Activated T-cell treated with anti-CD3 and anti-CD28 coated beads for 4 hours (primary cell): ENCODE measurements at places on chromosomes 16 and 17.
A peak's percentile ranks its signal among the peaks of the same experiment; 100 is the strongest.

DNA sequence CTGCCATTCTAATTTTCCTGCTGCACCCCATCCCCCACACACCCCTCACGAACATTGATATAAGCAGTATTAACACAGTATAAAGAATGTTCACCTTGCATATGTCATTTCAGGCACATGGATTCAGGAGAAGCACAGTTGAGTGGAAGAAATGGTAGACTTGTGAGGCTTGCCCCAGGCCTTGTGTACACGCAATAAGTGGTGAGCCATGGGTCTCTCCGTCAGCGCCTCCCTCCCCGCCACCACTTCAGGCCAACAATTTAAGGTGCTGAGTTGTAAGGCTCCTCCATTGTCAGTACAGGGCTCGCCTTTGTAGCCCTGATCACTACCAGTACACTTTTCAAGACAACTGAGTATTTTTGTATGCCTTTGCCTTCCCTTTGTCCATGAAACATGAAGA, 12.2 kb upstream of the CLEC18C start:
- DNase-seq = no peak

GRCh38 chr17:77101521-77102410, 39.0 kb upstream of the SEC14L1 start:
- no peak for DNase-seq

- DNase-seq = no peak
Observed at GRCh38 chr17:19610879-19611278, 37.7 kb upstream of the ALDH3A2 start.

GRCh38 chr17:47808036-47808829, 13.4 kb downstream of the OSBPL7 start:
- no peak for DNase-seq

- DNase-seq = no peak
Observed at GRCh38 chr17:18015593-18015992, 23.4 kb downstream of the ATPAF2 start.

GRCh38 chr17:78409191-78409928, 30.9 kb downstream of the PGS1 start:
- no peak for DNase-seq

DNA sequence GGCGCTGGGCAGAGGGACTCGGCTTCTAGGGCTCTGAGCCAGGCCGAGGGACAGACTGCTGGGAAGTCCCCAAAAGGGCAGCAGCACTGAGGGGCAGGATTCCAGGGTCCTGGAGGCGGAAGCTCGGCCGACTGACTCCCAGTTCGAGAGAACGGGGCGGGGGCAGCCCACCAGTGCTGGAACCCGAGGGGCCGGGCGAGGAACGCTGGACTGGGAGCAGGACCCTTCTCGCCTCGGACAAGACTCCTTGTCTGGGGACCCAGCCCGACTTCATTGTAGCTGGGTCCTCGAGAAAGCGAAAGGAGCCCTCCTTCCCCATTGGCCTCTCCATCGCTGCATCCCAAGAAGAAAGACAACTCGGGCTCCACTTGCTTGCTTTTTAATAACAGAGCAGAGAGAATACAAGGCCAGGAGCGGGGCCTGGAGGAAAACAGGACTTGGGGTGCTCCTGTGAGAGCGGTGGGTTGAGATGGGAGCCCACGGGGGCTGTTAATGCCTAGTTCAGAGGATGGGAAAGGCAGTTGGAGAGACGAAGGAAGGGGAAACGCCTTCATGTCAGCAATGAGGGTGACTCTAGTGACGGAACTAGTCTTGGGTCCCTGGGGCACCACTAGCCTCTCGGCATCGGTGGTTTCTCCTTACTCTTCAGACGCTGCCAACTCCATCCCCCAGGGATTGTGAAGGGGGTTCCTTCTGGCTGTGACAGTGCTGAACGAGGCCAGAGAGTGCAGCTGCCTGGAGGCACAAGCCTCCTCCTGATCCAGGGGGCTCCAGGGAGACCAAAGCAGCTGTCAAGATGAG, 492 bp upstream of the CAMTA2 start:
- DNase-seq = no peak

- DNase-seq = no peak
Observed at GRCh38 chr16:15942931-15943690, 6.3 kb upstream of the ABCC1 start.

DNA sequence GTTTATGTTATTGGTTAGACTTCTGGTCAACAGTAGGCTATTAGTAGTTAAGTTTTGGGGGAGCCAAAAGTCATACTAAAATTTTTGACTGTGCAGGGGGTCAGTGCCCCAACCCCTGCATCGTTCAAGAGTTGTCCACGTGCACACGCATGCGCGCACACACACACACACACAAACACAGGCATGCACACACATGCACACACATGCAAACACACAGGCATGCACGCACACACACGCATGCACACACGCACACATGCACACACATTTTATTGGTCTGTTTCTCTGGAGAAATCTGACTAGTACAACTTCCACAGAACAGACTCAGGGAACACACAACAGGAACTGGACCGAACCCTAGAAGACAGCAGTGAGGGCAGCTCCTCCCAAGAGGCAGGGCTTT, 24.4 kb upstream of the USP10 start:
- DNase-seq = no peak

DNA sequence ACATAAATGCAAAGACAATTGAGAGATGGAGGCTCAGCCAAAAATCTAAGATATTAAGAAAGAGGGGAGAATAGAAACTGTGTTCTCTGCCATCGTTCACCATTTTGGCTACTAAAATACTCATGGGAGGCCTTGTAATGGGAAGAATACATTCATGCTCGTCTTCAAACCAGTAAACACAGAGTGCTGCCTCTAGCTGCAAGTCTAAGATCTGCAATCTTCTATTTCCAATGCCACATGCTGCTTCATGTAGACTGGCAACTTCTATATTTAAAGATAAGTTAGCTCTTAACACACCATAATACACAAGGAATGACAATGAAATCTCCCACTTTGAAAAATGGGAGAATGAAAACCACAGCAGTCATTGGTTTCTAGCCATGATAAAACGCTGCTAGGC, 387.3 kb downstream of the HS3ST3B1 start:
- no peak for DNase-seq

DNA sequence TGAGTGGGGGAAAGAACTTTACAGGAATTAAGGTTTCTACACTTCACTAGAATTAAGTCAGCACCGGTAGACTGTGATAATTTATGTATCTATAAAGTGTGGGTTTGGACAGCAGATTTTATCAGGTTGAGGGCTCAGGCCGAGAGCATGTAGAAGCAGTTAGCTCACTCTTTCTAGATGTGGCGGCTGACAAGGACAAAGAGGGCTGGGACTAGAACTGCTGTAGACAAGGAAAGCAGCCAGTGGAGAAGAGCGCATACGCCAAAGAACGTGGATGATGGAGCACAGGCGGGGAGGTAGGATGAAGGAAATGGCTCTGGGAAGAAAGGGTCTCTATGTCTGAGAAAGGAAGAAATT, 504 bp upstream of the GOSR1 start:
- peak; percentile 13 for DNase-seq

DNA sequence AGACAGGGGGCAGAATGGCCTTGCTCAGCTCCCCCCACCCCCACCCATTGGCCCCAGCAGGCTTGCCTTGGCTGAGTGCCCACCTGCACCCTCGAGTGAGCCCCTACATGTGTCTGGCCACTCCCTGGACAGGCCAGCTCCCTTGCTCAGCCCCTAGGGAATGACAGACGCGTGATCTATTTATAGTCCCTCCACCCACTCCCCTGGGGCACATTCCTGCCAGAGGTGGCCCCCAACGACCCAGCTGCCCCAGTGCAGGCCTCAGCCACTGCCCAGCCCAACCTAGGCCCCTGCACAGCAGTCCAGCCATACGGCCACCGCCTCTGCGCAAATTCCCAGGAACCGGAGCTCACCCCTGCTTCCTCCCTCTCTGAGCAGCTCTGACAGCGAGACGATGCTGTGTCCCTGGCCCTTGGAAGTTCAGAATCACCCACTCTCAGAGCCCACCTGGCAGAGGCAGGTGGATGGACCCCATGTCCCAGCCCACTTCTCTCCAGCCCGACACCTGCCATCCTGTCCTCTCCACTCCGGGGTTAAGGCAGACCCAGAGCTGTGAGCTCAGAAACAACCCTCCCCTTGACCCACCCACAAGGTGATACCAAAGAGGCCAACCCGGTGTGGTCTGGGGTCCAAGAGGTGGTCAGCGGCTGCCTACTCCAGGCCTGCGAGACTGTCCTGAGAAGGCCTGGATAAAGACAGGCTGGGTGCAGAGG, 11.5 kb upstream of the P2RX1 start:
- no peak for DNase-seq
